ENCODE measurements at places on chromosomes 7 and 10. TPM values are rescaled to one million over a fixed set of nuclear protein-coding genes. Genes with fewer than 3 reads are reported as not detected.

DNA sequence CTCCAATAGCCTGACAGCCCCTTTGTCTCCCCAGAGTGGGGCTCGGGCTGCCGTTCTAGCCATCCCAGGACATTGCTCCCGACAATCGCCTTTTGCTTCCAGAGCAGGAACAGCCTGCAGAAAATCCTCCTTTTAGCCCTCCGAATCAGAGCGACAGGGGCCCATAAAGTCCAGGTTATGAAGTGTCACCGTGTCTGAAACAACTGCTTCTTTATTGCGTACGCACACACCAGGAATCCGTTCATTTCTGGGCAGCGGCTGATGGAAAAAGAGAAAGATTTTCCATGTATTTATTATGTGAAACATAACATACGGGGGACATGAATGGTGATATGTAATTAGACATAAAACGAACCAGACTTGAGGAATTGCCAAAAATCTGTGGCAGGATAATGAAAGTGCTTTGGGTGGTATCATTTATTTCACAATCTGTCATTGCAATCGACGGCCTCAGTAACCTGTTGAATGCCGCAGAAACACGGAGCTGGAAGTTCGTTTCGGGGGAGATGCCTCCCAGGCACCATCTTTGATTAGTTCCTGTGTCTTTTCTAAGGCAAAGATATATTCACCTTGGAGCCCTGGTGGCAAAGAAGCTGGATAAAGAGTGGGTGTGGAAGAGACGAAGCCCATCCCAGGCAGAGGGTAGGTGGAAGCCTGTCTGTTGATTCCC lies 48.1 kb downstream of the FAM241B start:
- no peak for DNase-seq

- no peak for DNase-seq
Measured at GRCh38 chr10:50286996-50287803, 35.9 kb upstream of the ASAH2 start.

Gene GNGT1
- not detected for total RNA-seq

- no peak for DNase-seq
Measured at GRCh38 chr10:84237199-84238051, 3.9 kb downstream of the LRIT1 start.

GRCh38 chr10:99461230-99461629 lies 30.8 kb upstream of the GOT1 start:
- peak; percentile 46 for DNase-seq

Gene ATP6V1F
- total RNA-seq, result 231 TPM

Gene FAM24A
- not detected for total RNA-seq

DNA sequence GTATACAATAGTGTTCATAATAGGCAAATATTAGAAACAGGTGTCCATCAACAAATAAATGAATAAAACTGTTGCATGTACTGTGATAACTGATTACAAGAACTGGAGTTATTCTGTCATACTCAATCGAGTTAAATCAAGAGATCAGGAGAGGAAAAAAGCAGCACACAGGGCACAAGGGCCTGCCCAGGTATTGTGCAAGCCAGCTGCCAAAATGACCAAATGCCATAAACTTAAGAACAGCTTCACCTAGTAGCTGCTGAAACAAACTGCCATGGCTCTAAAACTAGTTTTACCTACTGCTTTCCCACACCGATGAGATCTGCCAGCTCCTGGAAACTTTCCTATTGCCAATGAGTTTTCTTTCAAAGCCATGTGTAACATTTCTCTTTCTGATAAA lies 12.2 kb downstream of the GSAP start:
- DNase-seq, result no peak

GRCh38 chr7:86644282-86645224 lies 844 bp downstream of the GRM3 start:
- no peak for DNase-seq

DNA sequence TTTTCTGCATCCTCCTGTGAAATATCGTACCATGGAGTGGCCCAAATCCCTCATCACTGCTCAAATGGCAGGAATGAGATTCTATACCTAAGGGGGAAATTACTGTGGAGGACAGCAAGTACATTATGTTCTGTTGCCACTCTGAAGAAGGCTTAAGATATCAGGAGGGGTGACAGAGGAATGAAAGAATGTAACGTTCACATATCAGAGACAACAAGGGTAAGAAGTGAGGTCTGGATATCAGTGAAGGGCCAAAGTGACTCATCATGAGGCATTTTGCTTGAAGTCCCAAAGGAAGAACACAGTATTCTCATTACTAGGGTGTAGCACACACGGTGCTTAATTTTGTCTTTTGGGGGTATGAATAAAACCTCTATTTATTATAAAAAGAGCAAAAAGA lies 71.5 kb upstream of the SLC13A1 start:
- DNase-seq, result no peak

GRCh38 chr10:16909961-16910792 lies 93.0 kb upstream of the RSU1 start:
- DNase-seq, result no peak

DNA sequence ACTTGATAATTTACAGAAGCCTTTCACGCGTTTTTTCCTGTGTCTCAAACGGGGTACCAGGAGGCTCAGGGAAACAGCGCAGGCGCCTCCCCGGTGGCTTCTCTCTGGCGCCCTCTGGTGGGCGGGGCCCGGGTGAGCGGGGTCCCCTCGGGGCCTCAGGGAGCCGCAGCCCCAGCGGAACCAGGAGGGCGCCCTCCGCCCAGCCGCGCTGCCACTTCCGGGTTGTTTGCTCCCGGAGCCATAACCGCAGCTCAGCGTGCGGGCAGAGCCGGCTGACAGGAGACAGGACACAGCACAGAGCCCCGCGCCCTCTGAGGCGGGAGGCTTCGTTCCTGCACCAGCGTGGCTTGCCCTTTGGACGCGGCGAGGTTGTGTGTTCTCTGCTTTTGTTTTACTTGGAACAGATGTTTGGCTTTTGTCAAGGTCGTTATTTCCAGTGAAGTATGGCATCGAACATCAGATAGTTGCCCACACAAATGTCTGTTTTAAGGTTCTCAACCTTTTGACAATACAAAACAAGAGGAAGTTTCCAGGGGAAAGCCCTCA lies 6.9 kb upstream of the CYP2E1 start:
- peak; percentile 38 for DNase-seq

Gene ADAM22
- 0.24 TPM for total RNA-seq

DNA sequence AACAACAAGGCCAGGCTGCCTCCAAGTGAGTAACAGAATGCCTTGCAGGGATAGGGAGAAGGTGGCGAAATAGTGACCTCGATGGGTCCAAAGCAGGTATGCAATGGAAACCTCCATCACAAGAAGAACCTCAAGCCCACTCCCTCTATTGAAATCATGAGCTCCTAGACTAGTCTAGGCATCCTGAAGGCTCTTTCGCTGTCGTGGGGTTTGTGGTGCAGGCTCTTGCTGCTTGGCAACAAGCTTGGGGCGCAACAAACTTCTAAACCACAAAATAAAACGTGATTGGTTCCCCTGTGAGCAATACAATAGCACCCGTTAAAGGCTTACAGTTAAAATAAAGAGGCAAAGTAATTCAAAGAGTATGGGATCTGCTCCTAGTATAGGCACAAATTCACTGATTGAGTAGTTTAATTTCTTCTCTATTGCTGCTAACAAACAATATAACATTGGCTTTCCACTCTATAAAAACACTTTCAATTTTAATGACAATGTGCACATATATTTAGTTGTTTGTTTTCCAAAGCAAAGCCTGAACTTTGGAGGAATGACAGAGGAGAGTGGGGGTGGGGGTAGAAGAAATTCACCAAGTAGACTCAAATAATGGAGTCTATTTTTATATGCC lies 64.1 kb downstream of the C10orf67 start:
- no peak for DNase-seq

Gene HGF
- 0.63 TPM for total RNA-seq

DNA sequence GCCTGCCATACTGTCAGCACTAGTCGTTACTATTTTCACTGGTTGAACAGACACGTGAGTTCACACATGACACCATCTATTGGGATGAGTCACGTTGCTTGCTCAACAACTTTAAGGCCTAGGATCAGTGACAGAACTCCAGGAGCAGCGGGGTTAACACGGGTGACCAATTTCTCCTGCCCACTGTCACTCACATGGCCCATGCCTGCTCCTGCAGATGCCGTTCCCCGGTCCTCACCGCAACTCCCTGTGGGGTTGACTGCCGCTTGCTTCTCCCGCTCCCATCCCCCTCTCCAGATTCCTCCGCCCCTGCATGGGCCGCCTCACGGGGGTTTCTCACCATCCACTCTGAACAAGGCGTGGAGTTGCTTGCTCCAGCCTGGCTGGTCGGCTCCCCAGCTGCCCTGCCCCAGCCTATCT lies 128.2 kb downstream of the TAX1BP1 start:
- DNase-seq, result no peak

DNA sequence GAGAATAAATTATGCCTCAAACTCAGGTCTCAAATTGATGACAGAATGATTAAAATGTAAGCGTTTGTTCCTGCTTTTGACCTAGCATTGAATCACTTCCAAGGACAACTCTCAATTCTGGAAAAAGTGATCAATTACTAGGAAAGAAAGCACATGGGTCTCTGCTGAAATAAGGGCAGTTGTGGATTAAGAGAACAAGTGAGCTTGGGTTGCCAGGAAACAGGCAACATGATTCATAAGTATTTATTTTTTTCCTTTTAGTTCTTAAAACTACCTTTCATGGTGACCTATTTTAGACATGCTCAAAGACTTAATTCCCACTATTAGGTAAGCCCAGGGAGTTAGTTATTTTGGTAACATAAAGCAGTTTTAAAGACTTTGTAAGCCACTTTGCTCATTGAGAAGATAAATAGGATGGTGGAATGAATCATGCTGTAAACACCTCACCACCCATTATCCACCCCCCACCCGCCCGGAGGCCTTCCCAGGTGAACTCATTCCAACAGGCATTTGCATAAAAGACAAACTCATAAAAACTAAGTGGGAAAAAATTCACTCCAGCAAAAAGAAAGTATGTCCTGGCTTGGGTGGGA lies 728.3 kb downstream of the SORCS1 start:
- DNase-seq, result peak; percentile 29

Gene NPC1L1
- total RNA-seq, result not detected

GRCh38 chr10:118395947-118396346 lies 53.8 kb upstream of the FAM204A start:
- DNase-seq, result no peak

GRCh38 chr7:139940866-139941265 lies 111.8 kb downstream of the TBXAS1 start:
- no peak for DNase-seq

Gene LDB3
- 0.68 TPM for total RNA-seq

DNA sequence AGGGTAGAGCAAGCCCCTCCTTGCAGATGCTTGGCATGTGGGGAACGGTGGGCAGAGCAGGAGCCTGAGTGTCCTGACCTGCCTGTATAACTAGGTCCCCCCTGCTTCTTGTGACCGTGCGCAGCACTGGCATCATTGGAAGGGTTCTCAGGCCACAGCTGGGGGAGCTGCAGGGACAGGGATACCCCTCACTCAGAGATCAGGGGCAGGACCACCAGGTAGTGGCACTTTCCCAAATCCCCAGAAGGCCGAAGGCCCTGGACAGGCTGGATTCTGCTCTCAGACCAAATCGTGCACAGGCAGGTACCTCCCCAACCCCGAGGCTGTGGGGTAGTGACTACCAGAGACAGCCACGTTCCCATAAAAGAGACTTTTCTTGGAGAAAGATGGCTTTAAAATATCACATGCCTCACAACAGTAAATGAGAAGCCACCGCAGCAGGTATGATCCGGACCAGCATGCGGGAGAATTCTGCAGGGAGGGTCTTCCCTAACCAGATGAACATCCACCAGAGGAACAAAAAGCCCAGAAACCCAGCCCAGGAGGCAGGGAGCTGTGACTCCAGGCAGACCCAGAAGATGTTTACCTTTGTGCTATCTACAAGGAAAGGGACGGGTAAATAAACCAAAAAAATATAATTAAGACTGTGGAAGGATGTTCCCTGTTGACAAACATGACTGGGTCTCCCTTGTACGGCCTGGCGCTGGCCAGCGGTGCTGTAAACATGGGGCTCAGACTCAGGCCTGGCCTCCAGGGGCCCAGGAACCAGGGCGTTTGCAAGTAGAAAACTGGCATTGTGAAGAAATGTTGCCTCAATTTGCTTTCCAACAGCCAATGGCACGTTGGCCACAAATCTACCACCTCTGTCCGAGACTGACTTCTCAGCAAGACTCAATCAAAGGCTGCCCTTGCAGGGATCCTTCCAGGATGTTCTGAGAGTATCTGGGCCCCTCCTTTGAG lies 180.0 kb downstream of the TNS3 start:
- DNase-seq, result no peak

DNA sequence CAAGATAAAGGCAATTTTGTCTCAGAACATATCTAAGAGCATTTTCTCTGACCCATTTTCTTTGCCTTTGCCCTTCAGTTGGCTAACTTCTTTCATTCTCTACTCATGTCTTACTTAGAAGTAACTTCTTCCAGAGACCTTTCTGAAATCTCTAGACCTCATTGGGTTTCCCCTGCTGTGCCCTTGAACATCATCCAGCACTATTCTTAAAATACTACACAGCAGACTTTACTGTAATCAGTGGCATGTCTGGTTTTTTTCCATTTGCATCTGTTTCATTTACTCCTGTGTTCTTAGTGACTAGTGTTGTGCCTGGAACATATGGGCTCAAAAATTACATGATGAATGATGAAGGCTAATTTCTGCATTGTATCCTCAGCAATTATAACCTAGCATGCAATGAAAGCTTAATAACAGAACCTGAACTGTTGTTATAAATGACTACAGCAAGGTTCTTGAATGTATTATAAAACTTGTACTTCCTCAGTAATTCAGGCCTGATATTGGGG lies 301.9 kb downstream of the CDK14 start:
- no peak for DNase-seq

- DNase-seq, result no peak
Measured at GRCh38 chr10:44673245-44673983, 237.7 kb upstream of the TMEM72 start.

- DNase-seq, result no peak
Measured at GRCh38 chr7:85412912-85413311, 226.1 kb upstream of the SEMA3D start.

DNA sequence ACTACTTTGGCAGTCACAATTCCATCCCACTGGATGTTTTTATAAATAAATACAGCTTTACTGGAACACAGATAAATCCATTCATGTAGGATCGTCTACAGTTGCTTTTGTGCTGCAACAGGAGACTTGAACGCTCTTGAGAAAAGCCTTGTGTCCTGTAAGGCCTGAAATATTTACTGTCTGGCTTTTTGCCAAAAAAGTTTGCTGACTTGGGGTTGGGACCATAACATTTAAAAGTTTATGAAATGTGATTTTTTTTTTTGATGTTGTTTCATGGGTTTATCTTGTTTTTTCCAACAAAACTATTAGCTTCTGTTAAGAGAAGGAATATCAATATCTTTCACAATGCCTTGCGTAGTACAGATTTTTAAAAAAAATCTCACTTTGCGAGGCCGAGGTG lies 71.1 kb upstream of the MINDY3 start:
- DNase-seq, result no peak

Gene STEAP1
- 39.7 TPM for total RNA-seq

Gene BHLHA15
- not detected for total RNA-seq

All from HFFc6 (cell line).